ENCODE measurements at places on chromosomes 4 and X.

DNA sequence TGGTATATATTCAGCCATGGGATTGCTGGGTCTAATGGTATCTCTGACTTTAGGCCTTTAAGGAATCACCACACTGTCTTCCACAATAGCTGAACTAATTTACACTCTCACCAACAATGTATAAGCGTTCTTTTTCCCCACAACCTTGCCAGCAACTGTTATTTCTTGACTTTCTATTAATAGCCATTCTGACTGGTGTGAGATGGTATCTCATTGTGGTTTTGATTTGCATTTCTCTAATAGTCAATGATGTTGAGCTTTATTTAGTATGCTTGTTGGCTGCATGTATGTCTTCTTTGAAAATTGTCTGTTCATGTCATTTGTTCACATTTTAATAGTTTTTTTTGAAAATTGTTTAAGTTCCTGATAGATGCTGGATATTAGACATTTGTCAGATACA is 235.2 kb downstream of the HEPH start:
- no peak for DNase-seq

DNA sequence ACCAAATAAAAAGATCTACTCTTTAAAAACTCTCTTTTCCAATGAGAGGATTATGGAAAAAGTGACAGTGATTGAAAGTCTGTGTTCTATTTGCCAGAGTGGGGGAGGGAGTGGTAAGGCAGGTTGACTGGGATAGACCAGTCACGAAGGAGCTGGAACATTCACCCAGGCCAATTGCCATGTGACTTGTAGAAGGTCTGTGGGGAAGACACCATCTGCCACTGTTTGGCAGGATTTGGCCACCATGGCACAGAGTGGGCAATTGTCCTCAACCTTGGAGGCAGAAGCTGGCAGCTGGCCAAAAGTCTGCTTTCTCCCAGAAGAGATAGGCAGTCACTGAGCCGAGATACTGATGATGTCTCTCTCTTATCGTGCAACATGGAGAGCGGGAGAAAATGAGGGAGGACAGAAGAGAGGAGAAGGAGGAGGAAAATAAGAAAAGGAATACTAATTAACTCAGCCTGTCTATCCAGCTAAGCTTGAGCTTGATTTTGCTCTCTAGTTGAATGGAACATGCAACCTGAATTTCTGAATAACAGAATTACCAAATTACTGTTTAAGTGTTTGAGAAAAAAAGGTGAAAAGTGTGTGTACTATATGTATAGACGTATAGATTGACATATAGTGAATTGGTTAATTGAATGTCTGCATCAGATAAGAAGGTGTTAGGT is 267.1 kb downstream of the ARHGAP24 start:
- no peak for DNase-seq

DNA sequence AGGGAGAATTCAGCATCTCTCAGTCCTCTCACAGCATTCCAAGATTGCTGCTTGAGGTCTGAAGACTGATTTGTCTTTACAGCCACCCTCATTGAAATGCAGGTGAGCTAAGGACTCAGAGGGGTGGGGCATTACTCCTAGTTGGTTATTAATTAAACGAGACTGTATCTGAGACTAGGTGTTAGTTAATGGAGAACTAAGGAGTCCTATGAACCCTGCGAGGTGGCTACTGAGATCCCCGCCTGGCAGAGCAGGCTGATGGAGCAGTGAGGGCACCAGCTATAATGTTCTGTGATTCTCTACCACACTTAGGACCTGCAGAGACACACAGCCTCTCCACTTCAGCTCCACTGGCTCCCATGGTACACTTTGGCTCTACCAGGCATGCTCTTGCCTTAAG is 215.3 kb downstream of the MID1IP1 start:
- no peak for DNase-seq

- no peak for DNase-seq
Observed at GRCh38 chr4:88720451-88721428, 23.1 kb upstream of the NAP1L5 start.

DNA sequence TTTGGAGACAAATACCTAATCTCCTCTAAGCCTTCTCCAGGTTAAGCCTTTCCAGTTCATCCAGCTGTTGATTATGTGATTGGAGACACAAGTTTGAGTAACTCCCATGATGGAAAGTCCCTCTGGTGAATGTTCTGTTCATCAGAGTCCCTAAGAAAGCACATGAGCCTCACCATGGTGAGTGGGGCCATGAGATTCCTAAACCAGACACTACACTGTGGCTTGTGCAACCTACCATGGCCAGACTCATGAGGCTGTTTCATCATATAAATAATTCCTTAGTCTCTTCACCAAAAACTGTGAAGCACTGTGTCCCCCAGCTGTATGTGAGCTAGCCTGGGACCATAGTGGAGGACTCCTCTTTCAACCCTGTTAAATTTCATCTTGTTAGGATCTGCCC is 14.4 kb downstream of the PKD2 start:
- DNase-seq: no peak

GRCh38 chr4:94758700-94759399 is 1.1 kb downstream of the BMPR1B start:
- DNase-seq: no peak

DNA sequence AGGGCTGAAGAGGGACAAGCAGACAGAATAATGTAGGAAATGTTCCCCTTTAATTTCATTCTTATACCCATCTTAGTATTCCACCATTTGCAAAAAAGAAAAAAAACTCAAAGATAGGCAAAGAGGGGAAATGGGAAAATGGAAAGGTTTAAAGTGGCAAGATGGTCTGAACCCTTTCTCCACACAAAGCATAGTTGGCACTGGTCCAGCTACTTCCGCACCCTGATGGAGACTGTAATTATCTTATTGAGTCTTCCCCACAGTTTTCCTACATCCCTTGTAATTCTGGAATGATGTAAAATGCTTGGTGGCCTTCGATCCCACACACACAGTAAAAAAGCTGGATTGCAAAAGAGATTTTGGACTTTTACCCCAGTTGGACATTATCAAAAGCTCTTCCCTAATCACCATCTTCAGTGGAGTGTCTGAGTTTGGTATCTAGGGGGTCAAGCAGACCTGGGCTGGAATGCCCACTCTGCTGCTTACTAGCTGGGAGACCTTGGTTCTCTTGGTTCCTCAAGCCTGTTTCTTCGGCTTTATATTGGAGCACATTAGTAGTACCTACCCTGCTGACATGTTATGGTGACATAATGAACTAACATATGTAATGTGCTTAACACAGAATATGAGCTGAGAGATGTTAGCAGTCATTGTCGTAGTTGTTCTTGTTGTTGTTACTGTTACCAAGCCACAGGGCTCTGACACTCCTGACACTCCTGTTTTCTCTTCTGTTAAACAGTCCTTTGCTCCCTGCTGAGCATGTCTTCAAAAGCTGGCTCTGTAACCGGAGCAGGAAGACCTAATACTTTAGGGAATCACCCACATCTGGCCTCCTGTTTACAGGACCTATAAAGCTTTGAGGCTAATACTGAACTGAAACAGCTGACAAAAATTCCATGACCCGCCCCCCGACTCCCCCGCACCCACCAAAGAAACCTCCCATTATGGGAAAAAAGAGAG is 4.7 kb downstream of the SRPX2 start:
- no peak for DNase-seq

GRCh38 chrX:39821709-39822095 is 276.1 kb downstream of the BCOR start:
- DNase-seq: no peak
